ENCODE measurements at places on chromosomes 4 and X.

- no peak for DNase-seq
Measured at GRCh38 chr4:169241464-169241863, 29.3 kb downstream of the SH3RF1 start.

- no peak for DNase-seq
Measured at GRCh38 chrX:29431895-29432294, 783.5 kb upstream of the MAGEB2 start.

DNA sequence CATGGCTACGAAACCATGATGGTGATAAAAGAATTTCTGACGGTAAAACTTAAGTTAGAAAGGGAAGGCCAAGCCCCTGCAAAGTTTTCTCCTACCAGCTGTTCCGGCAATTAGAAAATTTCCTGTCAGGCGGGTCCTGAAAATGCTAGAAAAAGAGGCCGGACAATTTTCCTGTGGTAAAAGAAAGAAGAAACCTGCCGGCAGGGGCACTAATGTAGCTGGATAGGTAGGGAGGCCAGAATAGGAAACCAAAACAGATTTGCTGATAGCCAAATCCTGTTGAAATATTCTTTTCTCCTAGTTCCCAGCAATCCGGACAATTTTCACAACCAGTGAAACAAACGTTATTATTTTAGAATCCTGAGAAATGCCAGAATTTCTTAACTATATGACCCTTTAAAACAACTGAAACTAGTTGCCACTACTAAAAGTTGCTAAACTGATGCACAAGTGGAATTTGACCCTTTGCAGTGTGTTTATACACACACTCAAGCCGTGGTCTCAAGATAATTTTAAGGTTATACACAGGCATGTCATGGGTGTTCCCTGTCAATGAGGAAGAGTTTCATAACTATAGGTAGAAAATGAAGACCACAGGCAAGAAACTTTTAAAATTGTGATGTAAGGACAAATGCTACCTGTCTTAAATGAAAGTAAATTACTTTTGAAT, 47.7 kb downstream of the RPS6KA3 start:
- DNase-seq = no peak

DNA sequence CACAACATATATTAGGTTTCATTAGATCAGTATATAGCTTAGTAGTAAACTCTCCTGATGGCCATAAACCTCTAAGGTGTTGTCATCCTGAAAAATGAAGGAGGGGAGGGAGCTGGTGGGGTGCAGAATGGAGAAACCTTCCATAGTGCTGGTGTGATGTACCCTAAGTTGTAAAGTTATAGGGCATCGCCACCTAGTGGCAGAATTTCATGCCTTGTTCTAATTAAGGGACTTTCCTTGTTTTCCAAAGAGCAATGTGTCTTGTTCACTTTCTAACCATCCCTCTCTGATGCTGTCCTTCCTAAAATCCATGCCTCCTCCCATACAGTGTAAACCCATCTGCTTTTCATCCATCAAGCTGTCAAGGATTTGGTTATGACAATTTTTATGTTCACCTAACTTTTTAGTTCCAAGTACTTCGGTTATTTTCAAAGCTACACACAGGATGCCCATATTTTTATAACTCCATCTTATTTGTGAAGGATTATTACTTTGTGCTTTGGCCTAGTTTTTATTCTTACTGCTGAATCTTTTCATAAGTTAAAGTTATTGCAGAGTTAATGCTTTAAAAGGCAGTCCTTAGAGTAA, 4.5 kb downstream of the NBDY start:
- peak; percentile 39 for DNase-seq

- no peak for DNase-seq
Measured at GRCh38 chrX:24190500-24191156, 41.1 kb downstream of the ZFX start.

- DNase-seq = no peak
Measured at GRCh38 chrX:43970528-43970927, 2.7 kb downstream of the NDP start.

DNA sequence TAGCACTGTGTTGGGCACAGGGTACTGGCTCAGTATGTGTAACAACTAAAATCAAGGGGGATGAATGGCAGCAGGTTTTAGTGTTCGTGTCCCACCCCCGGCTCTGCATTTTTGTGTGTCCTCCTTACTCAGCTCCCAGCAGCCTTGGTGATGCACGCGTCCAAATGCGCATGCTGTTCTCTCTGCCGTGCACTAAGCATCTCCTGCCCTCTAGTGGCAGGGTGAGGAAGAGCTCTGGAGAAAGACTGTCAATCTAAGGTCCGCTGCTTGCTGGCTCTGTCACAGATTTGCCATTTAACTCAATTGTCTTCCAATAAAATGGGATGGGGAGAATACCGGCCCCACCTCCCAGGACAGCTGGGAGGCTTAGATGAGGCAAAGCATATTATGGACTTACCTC, 61.4 kb downstream of the WFS1 start:
- DNase-seq = peak; percentile 65

- no peak for DNase-seq
Measured at GRCh38 chr4:154044742-154045485, 256.0 kb upstream of the SFRP2 start.

GRCh38 chr4:107153956-107154355, 117.8 kb upstream of the DKK2 start:
- DNase-seq = no peak

- peak; percentile 34 for DNase-seq
Measured at GRCh38 chrX:49209434-49210251, 9.7 kb upstream of the SYP start.

DNA sequence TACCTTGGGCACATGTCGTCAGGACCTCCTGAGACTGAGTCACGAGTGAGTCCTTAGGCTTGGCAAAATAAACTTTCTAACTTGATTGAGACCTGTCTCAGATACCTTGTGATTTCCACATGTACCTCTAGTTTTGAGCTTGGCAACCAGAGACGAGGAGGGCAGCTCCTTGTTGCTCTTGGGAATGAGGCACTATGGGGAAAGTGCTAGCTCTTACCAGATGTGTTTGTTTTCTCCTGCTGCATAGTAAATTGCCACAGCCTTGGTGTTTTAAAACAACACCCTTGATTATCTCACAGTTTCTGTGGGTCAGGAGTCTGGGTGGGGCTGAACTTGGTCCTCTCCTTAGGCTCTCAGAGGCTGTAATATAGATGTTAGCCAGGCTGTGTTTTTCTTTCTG, 59.1 kb upstream of the MAML3 start:
- DNase-seq = no peak

DNA sequence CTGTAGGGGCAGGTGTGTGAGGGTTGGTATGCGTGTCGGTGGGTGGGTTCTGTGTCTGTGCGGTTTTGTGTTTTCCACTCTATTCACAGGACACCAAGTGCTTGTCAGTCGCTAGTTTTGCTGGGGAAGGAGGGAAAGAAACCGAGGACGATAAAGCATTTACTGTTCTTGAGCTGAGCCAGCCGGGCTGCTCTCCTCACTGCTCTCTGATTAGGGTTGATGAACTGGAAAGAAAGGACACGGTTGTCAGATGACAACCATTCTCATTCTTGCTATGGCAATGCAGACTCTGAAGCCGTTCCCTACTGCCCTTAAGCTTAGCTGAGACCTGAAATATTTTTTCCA, 832 bp downstream of the EGFL6 start:
- no peak for DNase-seq

GRCh38 chr4:112321776-112322684, 24.9 kb downstream of the ALPK1 start:
- peak; percentile 72 for DNase-seq

DNA sequence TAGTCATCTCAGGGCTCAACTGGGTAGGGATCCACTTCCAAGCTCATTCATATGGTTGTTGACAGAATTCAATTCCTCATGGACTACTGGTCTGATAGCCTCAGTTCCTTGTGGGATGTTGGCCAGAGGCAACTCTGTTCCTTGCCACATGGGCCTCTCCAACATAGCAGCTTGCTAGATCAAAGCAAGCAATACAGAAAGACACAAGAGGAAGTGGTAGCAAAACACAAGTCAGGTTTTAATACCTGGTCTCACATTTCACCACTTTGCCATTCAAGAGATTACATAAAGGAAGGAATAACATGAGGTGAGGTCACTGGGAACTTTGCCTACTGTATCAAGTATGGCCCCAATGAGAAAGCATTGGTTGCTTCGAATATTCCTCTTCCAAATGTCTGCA, 79.2 kb downstream of the PRSS12 start:
- no peak for DNase-seq

DNA sequence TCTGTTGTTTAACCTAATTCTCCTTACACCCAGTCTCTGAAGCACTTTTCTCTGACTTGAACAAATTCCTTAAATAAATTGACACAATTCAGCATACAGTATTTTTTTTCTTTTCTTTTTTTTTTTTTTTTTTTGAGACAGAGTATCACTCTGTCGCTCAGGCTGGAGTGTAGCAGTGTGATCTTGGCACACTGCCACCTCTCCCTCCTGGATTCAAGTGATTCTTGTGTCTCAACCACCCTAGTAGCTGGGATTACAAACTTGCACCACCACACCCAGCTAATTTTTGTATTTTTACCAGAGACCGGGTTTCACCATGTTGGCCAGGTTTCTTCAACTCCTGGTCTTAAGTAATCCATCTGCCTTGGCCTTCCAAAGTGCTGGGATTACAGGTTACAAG, 1498.1 kb upstream of the PCDH10 start:
- DNase-seq = no peak

- no peak for DNase-seq
Measured at GRCh38 chr4:148565801-148566200, 123.6 kb upstream of the NR3C2 start.

- no peak for DNase-seq
Measured at GRCh38 chrX:103780336-103781061, 3.9 kb downstream of the PLP1 start.

- DNase-seq = no peak
Measured at GRCh38 chrX:54721424-54721823, 76.6 kb downstream of the ITIH6 start.

DNA sequence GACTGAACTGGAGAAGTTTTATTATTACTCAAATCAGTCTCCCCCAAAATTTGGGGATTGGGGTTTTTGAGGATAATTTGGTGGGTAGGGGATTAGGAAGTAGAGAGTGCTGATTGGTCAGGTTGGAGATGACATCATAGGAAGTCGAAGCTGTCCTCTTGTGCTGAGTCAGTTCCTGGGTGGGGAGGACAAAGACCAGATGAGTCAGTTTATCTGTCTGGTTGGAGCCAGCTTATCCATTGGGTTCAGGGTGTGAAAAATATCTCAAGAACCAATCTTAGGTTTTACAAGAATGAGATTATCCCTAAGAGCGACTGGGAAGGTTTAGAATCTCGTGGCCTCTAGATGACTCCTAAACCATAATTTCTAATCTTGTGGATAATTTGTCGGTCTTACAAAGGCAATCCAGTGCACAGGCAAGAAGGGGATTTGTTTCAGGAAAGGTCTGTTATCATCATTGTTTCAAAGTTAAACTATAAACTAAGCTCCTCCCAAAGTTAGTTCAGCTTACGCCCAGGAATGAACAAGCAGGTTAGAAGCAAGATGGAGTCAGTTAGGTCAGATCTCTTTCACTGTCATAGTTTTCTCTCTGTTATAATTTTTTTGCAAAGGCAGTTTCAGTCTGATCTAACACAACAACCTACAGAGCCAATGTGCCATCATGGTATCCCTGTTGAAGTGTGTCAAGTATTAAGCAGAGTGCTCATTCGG, 274.5 kb downstream of the SLC7A11 start:
- no peak for DNase-seq

DNA sequence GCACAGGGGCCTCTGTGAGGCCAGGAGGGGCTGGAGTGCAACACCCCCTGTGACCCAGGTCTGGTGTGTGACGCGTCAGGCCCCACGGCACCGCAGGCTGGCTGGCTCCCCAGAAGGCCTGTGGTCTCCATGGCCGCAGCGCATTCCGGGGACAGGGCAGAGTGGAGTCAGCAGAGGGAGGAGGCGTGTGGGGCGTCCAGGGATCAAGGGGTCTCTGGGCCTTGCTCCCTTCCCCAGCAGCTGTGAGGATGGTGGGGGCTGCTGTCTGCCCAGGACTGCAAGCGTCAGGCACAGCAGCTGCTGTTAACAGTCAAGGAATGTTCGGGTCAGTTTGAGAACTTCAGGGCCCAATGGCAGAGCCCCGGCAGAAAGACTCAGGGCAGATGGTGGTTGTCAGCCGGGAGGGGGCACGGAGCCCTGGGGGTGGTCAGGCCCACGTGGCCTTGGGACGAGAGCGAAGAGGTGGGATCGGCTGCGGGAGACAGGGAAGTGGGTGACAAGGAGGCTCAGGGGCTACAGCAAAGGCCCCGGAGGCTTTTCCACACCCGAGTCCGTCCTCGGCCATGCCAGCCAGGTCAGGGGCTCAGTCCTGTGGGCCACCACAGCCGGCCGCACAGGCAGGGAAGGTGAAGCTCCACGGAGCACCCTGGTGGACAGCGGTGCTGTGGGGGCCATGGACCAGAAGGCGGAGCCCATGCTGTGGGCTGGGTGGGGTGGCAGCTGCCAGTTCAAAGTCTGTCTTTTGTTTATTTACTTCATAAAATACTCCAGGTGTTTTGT, 18.3 kb downstream of the PCGF3 start:
- DNase-seq = no peak

DNA sequence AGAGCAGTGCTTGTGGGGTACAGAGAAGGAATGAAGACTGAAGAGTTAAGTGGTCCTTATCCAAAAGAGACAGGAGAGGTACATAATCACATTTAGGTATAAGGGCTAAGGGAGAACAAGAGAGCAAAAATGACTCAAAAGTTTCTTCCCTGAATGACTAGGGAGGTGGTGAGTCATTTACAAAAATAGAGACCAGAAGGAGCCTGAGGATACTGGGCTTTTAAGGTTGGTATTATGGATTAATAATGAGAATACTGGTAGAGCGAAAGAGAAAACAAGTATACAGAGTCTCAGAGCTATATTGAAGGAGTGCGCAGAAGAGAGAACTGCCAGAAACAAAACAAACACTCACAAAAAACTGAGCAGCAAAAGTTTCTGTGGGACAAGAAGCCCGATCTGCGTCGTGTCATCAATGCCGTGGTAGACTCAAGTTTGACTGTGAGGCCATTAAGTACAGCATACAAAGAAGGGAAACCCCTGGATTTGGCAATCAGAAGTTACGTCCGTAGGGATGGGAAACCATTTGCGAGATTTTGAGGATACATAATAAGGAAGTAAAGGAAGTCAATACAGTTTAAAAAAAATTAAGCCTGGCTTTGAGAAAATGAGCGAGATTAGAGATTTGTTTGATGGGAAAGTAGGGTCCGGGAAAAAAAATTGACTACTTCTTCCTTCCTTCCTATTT, 129.1 kb upstream of the STIM2 start:
- DNase-seq = no peak

DNA sequence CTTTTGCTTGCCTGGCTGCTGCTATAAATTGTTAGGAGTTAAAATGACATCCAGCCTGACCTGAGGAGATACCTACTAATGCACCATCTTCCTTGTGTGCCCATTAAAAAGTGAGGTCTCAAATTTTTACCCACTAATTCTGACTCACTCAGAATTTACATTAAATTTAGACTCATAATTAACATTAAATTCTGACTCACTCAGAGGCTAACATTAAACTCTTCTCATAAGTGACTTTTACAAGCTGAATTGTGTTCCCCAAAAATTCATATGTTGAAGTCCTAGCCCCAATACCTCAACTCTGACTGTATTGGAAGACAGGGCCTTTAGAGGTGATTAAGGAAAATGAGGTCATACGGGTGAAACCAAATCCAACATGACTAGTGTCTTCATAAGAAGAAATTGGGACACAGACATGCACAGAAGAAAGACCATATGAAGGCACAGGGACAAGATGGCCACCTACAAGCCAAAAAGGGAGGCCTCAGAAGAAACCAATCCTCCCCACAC, 11.8 kb downstream of the CASP6 start:
- DNase-seq = no peak

Data from WTC11 (cell line).